Occipital lobe (tissue), 3 donors: ENCODE measurements at places on chromosomes 11 and 22. TPM values are rescaled to one million over a fixed set of nuclear protein-coding genes. Genes with fewer than 3 reads are reported as not detected.
A peak's percentile ranks its signal among the peaks of the same experiment; 100 is the strongest.

The HPS5 gene
- 126 TPM for total RNA-seq

DNA sequence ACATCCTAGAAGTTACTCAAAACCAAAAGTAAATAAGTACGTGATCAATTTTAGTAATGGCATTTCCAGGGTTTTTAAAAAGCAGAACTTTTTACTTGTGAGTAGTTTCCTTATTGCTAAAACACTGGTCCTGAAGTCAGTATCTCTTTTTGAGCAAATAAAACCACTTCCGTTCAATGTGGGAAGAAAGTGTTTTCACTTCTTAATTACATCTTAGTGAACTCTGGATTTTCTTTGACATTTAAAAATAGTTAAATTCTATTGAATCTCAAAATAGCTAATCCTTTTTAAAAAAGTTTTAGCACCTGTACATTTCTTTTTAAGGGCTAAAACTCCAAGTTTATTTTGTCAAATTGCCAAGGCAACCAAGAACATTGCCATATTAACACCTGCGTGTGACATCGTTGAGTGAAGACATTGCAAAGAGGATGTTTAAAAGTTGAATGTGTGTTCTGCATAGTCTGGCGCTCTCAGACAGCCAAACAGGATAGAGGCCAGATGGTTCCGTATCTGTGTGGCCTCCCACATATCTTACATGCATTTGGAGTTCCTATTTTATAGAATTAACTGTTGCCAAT, 17.2 kb upstream of the OR5B21 start:
- DNase-seq = peak; percentile 3

- DNase-seq = no peak
Measured at GRCh38 chr11:85590848-85591483, 36.2 kb downstream of the DLG2 start.

DNA sequence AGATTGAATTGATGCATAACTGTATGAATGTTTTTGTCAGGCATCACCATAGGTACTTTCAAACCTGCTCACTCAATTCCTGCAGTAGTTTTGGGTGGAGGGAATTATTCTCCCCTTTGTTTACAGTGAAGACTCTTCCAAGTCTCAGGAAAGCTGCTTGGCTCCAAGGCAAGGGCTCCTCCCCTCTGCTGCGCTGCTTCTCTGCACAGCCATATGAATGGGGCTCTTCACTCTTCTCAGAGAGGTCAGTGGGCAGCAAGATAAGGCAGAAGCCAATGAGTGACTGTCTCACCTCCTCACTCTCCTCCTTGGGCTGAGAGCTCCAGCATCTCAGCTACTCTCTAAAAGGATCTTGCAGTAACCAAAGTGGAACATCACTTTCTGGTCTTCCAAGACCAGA, 165.7 kb upstream of the TTC12 start:
- DNase-seq = no peak

The ACTN3 gene
- not detected for total RNA-seq

The SLC29A2 gene
- 1.4 TPM for total RNA-seq

DNA sequence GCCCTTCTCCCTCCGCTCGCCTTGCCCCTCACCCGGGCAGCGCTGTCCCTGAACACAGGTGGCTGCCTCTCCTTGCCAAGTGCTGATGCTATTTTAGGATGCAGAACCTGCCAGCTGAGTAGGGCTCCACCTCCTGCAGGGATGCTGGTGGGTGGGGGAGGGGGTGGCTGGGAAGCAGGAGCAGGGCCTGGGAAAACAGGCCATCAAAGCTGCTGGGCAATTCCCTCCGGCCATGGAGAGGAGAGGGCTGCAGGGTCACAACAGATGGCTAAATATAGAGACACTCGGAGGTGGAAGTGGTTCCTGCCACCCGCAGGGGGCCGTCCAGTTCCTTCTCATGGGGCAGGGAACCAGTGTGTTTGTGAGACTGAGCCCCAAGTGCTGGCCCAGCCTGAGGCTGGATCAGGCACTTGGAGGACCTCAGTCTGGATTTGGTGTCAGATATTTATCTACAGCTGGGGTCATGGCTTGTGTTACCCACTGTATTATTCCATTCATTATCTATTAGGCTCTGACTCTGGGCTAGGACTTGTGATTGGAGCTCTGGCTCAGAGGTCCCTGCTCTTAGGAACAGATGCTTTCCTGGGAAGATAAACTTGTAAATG, 59.6 kb downstream of the LRRC32 start:
- DNase-seq = no peak

- DNase-seq = no peak
Measured at GRCh38 chr22:23715806-23716375, 25.1 kb downstream of the RGL4 start.

DNA sequence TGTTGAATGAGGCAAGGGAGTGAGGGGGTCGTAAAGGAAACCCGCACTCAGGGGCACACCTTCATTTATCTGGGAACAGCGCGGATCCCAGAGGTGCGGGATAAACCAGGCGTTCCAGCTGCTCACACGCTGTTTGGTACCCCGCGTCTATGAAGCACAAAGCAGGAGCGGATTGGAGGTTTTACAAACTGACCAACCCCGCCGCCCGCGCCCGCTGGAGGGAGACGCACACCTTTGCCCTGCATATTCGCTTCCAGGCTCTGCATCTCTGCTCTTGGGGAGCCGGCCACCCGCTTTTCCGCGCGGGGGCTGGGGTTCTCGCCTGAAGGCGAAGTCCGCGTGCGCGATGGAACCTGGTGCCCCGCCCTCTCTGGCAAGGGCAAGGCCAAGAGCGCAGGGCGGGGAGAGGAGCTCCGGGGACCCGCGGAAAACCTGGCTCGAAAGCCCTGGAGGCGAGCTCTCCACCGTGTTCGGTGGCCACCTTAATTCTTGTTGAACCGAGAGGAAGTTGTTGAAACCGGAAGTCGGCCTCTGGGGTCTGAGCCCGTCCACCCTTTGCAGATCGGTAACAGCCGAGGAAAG, 6.8 kb upstream of the ALX4 start:
- DNase-seq = no peak

DNA sequence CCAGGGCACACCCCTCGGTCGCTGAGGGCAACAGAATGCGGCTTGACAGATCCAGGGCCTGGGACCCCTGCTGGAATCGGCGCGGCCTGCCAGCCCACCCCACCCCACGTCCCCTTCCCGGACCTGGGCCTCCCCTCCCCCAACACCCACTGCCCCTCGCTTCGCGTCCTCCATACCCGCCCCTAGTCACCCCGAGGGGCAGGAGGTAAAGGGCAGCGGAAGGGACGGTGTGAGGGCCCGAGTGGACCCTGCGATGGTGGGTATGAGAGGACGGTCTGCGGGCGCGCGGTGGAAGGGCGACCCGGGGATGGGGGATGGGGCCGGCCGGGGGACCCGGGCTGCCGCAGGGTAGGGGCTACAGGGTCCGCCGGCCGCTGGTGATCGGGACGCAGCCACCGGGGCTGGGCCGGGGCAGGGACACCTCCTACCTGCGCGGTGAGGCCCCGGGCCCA, 311 bp downstream of the APBB1 start:
- no peak for DNase-seq

DNA sequence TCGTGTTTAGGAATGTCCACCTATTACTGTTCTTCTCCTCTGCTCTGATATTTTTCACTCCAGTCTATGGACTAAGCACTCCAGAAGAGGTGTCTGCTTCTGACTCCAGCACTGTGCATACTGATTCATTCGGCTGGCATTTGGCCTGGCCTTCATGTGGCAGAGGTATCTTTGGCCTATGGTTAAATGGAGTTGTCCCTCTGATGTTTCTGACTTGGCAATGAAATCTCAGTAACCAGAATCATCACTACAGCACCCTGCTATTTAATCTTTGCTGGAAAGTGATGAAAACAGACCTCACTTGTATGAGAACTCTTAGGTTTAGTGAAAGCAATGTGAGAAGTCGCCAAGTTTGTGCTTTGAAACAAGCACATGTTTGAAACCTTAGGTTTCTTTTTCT, 155.2 kb downstream of the MAML2 start:
- DNase-seq = no peak

GRCh38 chr11:63882555-63883242, 34.3 kb downstream of the RCOR2 start:
- no peak for DNase-seq

The CD3D gene
- total RNA-seq = not detected

The GLB1L2 gene
- total RNA-seq = 1.1 TPM

DNA sequence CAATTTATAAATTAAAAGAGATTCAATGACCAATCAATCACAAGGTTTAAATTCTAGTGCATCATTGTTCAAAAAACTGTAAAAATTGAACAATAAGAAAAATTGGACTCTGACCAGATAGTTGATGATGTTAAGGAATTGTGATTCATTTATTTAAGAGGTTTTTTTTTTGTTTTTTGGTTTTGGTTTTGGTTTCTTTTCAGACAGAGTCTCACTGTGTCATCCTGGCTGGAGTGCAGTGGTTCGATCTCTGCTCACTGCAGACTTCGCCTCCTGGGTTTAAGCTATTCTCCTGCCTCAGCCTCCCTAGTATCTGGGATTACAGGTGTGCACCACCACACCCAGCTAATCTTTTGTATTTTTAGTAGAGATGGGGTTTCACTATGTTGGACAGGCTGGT, 17.1 kb upstream of the EIF3M start:
- no peak for DNase-seq

GRCh38 chr11:134226806-134227325, 2.4 kb downstream of the VPS26B start:
- no peak for DNase-seq

The CASP5 gene
- 0.47 TPM for total RNA-seq

The OR10D3 gene
- total RNA-seq = not detected

The PATE4 gene
- not detected for total RNA-seq

DNA sequence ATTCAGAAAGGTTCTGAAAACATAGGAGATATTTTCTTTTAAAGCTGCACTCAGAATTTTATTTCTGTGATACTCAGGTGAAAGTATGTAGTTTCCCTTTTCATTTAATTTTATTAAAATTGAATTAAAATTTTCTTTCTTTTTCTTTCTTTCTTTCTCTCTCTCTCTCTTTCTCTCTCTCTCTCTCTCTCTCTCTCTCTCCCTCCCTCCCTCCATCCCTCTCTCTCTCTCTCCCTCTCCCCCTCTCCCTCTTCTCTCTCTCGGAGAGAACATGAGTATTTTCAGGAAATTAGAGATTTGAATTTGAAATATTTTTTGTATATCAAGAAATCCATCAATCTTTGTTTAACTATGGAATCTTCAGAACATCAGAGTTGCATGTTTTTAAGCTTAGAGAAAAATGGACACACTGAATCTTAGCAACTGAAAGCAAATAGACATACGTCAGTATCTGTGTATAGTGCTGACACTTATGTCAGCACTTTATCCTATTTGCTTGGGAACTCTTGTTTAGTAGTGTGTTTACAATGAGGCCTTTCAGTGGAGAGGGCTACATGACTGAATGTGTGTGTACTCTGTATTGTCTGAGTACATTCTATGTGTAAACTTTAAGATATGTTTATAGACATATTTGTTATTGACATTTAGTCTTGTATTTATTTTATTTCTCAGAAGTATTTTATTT, 44.5 kb downstream of the PDE3B start:
- DNase-seq = no peak

DNA sequence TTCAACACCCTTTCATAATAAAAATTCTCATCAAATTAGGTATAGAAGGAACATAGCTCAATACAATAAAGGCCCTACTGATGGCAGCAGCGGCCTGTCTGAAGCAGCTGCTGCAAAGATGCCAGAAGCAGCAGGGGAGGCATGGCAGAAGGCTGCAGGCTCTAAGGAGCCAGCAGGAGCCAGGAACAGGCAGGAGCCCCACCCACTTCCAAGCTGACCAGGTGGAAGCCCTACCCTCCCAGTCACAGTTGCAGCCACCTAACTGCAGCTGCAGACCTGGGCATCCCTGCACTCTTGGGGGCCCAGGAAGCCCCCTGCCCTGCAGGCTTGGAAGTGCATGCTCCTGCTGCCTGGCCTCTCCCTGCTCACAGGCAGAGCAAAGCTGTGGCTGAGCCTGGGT, 18.2 kb upstream of the OR6A2 start:
- DNase-seq = no peak

- no peak for DNase-seq
Measured at GRCh38 chr22:47203554-47203991, 441.1 kb downstream of the TBC1D22A start.

DNA sequence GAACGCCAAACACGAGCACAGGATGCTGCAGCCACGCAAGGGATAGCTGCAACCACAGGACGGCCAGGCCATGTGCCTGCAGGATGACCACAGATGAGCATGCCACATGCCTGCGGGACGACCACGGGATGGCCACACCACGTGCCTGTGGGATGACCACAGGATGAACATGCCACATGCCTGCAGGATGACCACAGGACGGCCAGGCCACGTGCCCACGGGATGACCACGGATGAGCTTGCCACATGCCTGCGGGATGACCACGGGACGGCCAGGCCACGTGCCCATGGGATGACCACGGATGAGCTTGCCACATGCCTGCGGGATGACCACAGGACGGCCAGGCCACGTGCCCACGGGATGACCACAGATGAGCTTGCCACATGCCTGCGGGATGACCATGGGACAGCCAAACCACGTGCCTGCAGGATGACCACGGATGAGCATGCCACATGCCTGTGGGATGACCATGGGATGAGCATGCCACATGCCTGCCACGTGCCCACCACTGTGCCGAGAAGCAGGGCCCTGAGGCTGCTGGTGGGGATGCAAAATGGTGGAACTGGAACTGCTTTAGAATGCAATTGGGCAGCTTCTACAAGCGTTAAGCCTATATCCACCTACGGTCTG, 12.8 kb upstream of the MOB2 start:
- no peak for DNase-seq

DNA sequence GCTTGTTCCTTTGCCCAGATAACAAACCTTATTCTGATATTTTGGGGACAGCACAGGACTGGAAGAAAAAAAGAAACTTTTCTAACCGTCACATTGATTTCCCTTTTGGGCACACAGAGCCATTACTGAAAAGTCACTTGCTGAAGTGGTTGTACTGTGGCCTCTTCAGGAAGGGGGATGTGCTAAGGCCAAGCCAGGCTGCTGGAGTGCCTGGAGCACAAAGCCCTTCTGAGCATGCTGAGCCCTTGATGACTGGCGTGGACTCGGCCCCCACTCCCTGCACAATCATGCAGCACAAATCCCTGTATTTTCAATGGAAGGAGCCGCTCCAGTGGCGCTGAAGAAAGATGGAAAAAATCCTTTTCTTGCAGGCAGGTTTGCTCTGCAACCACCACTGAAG, 164.2 kb downstream of the NTM start:
- no peak for DNase-seq

The DEFB131B gene
- not detected for total RNA-seq

The MS4A12 gene
- not detected for total RNA-seq

- no peak for DNase-seq
Measured at GRCh38 chr22:37163575-37164504, 14.1 kb upstream of the IL2RB start.
